ENCODE measurements at places on chromosomes 1 and 21. TPM values are rescaled to one million over a fixed set of nuclear protein-coding genes. Genes with fewer than 3 reads are reported as not detected.

DNA sequence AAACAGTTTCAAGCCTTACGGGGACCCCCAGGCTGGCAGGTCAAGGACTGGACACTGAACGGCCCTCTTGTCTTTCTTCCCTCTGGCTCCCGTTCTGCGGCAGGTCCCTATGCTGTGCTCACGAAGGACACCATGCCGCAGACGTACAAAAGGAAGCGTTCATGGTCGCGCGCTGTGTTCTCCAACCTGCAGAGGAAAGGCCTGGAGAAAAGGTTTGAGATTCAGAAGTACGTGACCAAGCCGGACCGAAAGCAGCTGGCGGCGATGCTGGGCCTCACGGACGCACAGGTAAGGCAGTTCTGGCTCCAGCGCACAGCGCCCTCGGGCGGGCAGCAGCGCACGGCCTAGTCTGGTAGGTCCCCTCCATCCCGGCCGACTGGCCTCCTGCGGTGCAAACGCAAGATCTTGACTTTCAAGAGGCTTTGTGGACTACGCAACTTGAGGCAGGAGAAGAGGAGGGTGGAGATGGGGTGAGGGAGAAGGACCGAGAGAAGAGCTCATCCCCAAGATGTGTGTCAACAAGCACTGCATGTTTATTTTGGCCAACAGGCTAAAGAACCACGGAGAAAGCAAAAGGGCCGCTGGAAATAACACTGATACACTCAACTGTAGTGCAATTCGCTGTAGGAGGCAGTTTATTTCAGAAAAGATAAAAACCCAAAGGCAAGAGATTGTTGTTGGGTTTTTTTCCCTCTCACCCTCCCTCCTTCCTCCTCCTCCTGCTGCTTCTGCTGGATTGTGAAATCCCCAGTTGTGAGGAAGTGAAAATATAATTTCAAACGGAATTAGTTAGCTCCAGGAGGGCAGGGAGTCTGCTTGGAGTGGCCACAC, 3.0 kb downstream of the HLX start:
- no peak for DNase-seq

DNA sequence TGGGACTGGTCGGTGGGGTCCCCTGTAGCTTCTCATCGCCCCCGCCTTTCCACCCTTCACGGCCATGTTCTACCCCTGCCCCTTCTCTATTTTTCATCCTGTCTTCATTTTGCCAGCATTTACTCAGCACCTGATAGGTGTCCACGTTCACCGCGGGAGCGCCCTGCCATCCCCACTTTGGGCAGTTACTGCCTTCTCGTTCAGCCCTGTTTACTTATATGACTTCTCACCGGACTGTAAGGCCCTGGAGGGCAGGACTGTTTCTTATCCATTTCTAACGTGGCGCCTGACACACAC, 380 bp downstream of the MFN2 start:
- no peak for DNase-seq

GRCh38 chr1:157399984-157400382, 152.3 kb downstream of the FCRL5 start:
- DNase-seq = no peak

DNA sequence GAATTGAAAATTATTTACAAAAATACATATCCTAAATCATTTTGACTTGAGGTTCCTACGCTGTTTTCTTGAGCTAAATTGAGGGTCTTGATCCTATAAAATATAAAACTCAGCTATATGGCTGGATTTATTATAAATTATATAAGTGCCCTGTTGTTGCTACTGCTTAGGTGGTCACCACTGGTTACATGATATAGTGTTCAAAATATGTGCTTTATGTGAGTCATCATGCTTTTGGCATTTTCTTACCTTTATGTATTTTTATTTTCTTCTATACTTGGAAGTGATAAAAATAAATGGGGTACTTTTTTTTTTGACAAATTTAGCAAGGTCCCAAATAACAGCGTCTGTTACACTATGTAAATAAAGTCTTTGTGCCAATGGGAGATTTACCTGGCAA, 31.1 kb upstream of the PTPRC start:
- peak; percentile 37 for DNase-seq

The ACBD6 gene
- total RNA-seq = 50.7 TPM

The PIGM gene
- total RNA-seq = 5.9 TPM

The ERICH3 gene
- not detected for total RNA-seq

GRCh38 chr1:95058974-95059373, 13.8 kb downstream of the ALG14 start:
- DNase-seq = no peak

The SZT2 gene
- 31.2 TPM for total RNA-seq

DNA sequence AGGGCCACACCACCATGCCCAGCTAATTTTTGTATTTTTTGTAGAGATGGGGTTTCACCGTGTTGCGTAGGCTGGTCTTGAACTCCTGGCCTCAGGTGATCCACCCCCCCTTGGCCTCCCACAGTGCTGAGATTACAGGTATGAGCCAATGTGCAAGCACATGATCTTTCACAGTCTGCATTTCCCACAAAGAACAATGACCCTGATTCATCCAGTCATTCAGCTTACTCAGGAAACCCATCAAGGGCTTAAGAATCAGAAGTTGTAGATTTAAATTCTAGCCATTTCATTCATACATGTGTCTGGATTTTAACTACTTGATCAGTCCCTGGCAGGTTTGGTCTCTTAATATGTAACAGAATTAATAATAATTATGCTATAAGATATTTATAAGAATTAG, 2065.7 kb downstream of the MRPL39 start:
- DNase-seq = no peak

The SPATC1L gene
- total RNA-seq = 5.0 TPM

DNA sequence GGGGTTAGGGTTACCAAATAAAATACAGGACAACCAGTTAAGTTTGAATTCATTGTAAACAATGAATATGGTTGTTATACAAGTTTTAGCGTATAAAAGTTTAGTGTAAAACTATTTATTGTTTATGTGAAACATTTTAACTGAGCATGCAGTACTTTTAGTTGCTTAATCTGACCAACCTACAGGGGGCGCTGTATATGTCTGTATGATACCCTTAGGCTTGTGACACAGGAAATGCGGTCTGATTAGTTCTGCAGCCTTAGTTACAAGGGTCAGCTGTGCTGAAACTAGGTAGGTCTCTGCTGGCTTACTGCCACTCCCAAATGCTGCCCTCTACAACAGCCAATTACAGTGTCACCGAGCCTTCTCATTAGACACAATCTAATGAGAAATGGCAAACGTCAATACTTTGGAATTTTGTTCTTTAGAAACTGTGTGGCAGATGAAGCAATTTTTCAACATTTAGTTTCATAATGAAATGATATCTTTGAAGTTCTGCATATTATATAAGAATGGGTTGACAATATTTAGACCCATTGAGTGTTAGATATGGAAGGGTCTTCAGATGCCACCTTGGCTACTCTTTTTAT, 56.2 kb downstream of the NTNG1 start:
- DNase-seq = no peak
